Foreskin melanocyte (primary cell): ENCODE measurements at places on chromosomes 1 and 21.
A peak's percentile ranks its signal among the peaks of the same experiment; 100 is the strongest.

DNA sequence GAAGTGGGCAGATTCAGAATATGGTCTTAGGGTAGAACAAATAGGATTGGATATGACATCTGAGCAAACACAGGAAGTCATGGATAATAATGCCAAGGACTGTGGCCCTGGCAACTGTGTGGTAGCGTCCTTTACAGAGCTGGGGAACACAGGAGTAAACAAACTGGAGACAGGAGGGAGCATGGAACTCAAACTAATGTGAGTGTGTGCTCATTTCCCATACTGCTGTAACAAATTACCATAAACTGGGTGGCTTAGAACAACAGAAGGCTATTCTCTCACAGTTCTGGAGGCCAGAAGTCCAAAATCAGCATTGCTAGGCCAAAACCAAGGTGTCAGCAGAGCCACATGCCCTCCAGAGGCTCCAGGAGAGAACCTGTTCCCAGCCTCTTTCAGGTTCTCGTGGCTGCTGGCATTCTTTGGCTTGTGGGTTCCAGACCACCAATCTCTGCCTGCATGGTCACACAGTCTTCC is 106.4 kb downstream of the TGFBR3 start:
- DNase-seq, result no peak

GRCh38 chr21:38144193-38144592 is 112.6 kb upstream of the KCNJ15 start:
- DNase-seq, result no peak

DNA sequence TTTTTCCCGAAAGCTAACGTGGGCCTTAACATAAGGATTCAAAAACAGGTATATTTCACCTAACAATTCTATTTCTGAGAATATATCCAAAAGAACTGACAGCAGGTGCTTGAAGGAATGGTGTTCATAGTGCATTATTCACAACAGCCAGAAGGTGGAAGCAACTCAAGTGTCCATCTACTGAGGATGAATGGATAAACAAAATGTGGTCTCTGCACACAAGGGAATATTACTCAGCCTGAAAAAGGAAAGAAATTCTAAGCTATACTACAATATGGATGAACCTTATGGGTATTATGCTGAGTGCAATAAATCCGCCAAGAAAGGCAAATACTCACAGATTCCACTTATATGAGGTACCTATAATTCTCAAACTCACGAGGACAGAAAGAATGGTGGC is 6.1 kb upstream of the RIPPLY3 start:
- DNase-seq, result no peak

DNA sequence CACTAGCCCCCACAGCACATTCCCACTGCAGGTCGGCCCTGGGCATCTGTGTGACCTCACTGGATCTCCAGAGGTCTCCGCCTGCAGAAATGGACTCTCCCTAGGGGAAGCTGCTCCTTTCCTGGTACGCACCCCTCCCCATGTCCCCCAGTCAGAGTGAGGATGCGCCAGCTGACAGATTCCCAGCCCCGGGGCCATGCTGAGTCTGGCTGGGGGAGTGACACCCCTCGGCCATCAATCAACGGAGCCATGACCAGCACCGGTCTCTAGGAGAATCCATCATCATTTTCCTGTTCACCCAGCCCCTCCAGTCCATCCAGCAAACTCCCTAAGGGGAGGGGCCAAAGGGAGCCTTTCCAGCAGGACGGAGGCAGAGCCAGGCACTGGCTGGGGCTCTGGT is 68.7 kb upstream of the PAX7 start:
- DNase-seq, result no peak

DNA sequence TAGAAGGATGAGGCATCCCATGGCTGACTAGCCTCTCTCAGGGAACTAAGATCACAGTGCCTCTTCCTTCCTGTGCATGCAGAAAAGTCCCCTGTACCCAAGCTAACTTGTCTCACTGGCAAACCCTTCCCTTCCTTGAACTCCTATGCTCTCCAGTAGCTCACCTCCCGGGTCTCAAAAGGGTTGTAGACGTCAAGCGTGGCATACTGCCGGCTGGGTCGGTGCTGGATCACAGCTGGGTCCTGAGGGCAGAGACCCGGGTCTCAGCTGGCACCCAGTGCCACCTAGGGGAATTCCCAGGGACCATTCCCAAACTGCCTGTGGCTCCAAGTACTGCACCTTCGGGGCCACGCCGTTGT is 688 bp downstream of the SCAMP3 start:
- DNase-seq, result no peak

- DNase-seq, result no peak
Observed at GRCh38 chr1:203282720-203283542, 22.4 kb upstream of the BTG2 start.

- DNase-seq, result no peak
Observed at GRCh38 chr1:50703240-50703639, 256.8 kb downstream of the FAF1 start.

DNA sequence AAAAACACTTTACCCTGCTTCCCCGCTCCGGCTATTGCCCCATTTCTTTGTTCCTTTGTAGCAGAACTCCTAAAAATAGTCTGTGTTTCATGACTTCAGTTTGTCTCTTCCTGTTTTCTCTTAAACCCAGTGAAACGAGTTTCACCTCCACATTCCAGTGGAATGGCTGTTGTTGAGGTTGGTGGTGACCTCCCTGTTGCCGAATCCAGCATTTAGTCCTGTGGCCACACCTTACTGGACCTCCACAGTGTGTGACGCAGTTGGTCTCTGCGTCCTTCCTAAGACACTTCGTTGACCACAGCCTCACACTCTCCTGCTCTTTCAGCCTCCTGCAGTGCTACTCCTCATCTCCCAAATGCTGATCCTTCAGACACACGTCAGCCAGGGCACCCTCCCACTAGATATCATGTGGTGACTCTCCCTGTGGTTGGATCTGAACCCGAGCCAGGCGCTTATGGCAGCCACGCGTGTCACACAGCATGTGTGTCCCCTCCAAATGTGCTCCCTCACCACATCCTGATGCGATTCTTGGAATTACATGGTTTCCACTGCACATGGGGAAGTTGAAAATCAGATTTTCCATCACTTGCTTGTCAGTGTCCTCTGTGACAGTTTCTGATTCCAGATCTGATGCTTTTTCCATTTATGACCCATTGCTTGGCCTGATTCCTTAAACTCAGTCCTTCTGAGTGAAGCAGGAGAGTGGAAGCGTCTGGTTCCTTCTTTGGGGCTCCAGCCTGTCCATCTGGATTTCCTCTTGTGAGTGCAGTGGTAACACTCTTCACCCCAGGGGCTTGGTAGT is 99.1 kb upstream of the ARTN start:
- peak; percentile 42 for DNase-seq

GRCh38 chr21:39954570-39954969 is 87.3 kb downstream of the PCP4 start:
- no peak for DNase-seq

GRCh38 chr1:71488555-71489252 is 407.9 kb upstream of the ZRANB2 start:
- no peak for DNase-seq

- DNase-seq, result peak; percentile 85
Observed at GRCh38 chr1:8040586-8040985, 14.5 kb upstream of the ERRFI1 start.

DNA sequence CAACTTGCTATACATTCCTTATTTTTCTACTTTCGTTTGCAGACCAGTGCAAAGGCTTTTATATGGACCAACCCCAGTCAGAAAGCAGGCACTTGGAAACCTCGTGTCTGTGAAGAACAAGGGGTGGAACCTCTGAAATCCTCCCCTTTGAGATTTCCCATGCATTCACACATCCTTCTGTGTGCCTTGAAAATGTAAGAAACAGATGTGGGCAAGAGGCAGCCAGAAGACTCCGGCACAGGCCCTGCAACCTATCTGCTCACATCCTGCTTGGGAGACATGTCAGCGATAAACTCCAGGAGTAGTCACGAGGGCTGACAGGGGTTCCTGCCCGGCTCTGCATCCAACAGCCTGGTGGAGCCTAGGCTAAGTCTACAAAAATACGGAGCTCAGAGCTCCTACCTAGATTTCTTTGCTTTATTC is 42.5 kb downstream of the ETS2 start:
- DNase-seq, result no peak

- DNase-seq, result no peak
Observed at GRCh38 chr1:32681509-32681908, 21.1 kb downstream of the SYNC start.

DNA sequence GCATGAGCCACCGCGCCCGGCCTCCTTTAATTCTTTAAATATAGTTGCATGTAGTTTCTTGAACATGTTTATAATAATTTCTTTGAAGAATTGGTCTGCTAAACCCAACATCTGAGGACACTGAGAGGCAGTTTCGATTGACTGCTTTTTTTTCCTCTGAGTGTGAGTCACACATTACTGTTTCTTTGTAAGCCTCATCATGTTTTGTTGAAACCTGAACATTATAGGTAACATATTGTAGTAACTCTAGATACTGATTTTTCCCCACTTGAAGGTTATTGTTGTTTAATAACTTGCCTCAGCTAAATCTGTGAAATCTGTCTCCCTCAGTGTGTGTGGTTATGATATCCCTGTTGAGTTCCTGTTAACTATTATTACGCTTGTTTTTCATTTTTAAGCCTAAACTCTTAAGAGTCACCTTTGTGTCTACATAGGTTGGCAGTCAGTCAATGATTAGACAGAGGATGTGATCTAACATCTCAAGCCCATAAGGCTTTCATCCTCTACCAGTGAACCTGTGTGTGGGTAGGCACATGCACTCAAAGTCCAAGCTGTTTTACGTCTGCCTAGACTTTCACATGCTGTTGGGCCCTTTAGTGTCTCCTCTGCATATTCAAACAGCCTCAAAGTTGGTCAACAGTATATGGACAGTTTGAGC is 155.5 kb downstream of the KCNH1 start:
- DNase-seq, result no peak

- DNase-seq, result no peak
Observed at GRCh38 chr1:58583496-58583895, 6.4 kb upstream of the TACSTD2 start.

GRCh38 chr1:186754542-186755145 is 74.1 kb upstream of the PLA2G4A start:
- peak; percentile 56 for DNase-seq

DNA sequence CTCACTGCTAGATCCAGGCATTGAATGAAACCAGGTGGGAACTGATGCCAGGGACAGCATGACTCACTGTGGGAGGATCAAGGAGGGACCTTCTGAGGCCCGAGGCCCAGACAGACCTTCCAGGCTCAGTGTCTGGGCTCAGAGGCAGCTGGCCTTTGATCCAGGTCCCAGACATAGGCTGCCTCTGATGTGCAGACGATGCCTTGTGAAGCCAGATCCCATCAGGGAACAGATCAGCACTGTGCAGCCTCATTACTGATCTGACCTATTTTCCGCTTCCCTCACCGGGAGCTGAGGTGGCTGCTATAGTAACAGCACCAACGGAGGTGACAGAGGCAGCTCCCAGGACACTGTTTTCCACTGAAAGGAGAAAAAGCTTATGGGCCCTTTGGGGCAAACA is 399.5 kb downstream of the MATN1 start:
- no peak for DNase-seq

DNA sequence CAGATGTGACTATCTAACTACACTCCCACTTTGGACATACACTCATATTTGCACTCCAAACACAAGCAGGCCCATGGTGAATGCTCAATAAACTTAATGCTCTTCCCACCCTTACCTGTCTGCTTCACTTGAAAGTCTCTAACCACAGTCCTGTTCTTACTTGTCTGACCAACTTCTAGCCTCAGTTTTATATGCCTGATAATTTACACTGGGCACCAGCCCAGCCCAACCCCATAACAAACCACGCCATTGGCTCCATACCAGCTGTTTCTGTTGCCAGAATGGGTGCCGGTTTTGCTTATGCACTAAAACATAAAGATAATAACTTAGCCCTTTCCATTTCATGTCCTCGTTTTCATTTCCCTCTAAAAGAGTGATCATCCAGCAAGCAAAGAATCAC is 395.4 kb downstream of the NTNG1 start:
- no peak for DNase-seq

- DNase-seq, result no peak
Observed at GRCh38 chr1:90544356-90544755, 172.7 kb downstream of the BARHL2 start.

DNA sequence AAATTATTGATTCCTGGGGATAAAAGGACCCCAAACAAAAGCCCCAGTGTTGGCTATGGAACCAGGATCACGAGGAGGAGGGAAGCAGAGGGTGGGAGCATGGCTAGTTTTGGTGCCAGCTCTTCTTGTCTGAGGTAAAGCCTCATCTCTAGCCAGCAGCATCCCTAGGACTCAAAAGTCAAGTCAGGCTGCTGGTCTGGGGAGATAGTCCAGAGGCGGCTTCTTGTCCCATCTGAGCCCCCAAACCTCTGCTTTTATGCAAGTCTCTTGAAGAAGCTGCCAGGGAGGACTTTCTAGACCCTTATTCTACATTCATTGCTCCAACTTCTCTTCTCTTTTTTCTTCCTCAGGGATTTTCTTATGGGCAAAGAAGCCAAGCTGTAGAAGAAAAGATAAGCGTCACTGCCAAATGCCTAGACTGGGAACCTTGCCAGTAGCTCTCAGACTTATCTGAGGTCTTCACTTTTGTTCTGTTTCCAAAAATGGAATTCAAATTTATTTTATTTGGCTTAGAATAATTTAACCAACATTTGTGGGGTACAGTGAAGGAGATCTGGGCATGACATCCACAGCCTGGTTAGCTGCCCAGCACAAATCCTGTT is 6.9 kb upstream of the ANKRD35 start:
- DNase-seq, result no peak

DNA sequence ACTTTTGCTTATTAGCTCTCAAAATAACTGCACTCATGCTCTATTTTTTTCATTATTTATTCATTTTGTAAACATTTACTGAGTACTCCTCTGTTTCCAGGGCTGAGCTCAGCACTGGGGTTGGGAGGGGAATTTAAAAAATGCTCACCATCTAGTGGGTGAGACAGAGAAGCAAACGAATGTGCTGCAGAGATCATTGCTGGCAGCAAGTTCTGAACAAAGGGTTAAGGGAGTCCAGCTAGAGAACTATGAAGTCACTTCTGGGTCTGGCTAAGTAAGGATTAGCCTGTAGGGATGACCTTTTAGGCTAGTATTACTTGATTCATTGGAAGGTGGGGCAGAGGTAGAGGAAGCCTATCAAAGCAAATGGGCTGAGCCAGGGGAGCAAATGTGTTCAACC is 99.1 kb upstream of the ZNF644 start:
- peak; percentile 29 for DNase-seq

- no peak for DNase-seq
Observed at GRCh38 chr1:103144681-103145080, 36.4 kb upstream of the COL11A1 start.

GRCh38 chr1:238340989-238341388 is 450.3 kb upstream of the ZP4 start:
- DNase-seq, result no peak
